Activated CD8-positive, alpha-beta memory T cell treated with anti-CD3 and anti-CD28 coated beads, Interleukin-2, amount 50 U/mL, for 48 hours (primary cell): ENCODE measurements at places on chromosomes 3 and 15.

- no peak for DNase-seq
Measured at GRCh38 chr3:43515970-43516635, 105.7 kb downstream of the ANO10 start.

GRCh38 chr15:48331796-48332641 lies 790 bp downstream of the DUT start:
- DNase-seq = peak; percentile 87

DNA sequence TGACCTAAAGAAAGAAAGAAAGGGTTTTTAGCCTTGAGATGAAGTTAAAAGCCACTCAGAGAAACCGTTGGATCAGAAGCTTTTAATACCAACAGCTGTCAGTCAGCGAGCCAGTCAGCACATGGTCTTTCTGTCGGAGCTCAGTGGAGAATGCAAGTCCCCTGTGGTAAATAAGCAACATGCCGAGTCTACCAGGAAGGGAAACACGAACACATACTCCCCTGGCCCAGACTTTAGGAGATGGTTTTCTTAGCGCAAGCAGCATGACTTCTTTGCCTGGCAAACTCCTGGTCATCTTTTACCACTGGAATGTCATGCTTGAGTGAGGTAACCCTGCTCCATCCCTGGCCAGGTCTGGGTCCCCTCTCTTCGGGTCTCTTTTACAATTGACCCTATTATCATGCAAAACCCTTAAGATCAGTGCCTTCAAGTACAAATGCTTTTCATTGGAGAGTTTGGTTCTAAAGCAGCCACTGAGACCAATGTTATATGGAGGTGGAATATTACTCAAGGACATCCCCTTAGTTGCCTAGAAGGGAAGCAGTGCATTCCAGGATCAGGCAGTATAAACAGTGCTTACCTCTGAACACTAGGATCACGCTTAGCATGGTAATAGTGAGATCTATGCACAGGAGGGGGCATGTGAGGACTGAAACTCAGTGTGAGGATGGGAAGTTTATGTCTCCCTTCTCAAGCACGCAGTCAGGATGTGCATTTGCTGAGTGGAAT lies 28.2 kb downstream of the SLCO3A1 start:
- DNase-seq = no peak

DNA sequence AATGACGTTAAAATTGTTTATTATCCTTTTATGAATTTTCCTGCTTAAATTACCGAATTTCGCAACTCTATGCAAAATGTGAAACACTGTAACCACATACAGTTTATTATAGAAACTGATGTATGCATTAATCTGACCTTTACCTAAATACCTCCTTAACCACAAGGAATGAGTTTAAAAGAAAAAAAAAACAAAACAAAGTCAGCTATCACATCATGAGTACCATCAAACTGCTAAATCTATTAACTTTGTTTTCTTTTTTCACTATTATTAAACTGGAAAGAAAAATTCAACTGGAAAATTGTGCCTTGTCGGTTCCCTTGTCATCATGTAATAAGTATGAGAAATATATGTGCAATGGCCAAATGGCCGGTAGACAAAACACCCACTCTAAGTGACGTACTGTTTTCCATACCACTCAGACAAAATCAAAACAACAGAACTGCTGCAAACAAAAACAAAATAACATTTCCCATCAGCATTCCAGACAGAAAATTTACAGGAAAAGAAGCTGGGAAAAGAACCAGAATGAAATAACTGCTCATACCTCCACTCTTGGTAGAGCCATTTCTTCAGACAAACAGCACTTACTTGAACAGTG lies 415.3 kb downstream of the FOXP1 start:
- no peak for DNase-seq

DNA sequence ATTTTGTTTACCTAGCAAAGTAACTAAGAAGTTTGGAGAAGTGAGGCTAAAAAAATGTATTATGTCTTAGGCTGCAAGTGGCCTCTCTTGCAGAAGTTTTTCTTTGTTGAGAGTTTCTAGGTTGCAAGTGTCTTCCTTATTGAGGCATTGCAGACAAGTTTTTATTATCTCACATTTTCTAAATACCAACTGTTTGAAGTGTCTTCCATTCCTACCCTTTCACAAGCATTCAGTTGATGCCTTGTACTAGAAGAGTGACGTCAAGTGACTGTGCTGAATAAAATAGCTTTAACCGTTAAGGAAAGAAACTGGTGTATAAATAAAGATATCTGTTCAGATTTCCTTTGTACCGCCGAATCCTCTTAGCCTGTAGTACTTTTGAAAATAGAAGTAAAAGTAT lies 123.3 kb downstream of the ALCAM start:
- DNase-seq = no peak

- no peak for DNase-seq
Measured at GRCh38 chr3:10964537-10965167, 27.9 kb upstream of the SLC6A1 start.

GRCh38 chr3:13575459-13576061 lies 26.6 kb downstream of the FBLN2 start:
- no peak for DNase-seq

GRCh38 chr15:95041297-95041696 lies 809.9 kb downstream of the MCTP2 start:
- DNase-seq = no peak

GRCh38 chr3:3125977-3126376 lies 763 bp upstream of the TRNT1 start:
- no peak for DNase-seq

GRCh38 chr3:21989341-21990042 lies 238.5 kb upstream of the ZNF385D start:
- DNase-seq = no peak

GRCh38 chr3:151877269-151877668 lies 3.8 kb downstream of the SUCNR1 start:
- DNase-seq = no peak

- DNase-seq = peak; percentile 73
Measured at GRCh38 chr3:184371570-184372018, 6.4 kb downstream of the THPO start.

- DNase-seq = peak; percentile 64
Measured at GRCh38 chr15:73924171-73924921, 1.9 kb upstream of the LOXL1 start.

GRCh38 chr15:89155122-89155521 lies 66.3 kb downstream of the RLBP1 start:
- DNase-seq = no peak

DNA sequence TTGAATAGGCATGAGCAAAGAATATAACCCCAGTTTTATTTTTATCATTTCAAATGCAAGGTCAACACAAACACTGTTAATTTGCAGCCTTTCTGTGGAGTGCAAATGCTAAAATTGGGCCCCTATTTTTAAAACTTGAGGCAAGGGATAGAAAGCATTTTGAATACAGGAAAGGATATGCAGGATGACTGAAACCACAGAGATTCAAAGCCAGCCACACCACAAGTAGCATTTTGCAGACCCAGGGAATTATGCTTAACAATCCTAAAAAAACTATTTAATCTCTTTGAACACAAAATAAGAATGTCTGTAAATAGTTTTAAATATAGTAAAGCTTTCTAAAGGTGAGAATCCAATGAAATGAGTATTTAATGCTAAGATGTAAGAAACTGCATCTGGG lies 62.9 kb upstream of the TRPC1 start:
- no peak for DNase-seq

DNA sequence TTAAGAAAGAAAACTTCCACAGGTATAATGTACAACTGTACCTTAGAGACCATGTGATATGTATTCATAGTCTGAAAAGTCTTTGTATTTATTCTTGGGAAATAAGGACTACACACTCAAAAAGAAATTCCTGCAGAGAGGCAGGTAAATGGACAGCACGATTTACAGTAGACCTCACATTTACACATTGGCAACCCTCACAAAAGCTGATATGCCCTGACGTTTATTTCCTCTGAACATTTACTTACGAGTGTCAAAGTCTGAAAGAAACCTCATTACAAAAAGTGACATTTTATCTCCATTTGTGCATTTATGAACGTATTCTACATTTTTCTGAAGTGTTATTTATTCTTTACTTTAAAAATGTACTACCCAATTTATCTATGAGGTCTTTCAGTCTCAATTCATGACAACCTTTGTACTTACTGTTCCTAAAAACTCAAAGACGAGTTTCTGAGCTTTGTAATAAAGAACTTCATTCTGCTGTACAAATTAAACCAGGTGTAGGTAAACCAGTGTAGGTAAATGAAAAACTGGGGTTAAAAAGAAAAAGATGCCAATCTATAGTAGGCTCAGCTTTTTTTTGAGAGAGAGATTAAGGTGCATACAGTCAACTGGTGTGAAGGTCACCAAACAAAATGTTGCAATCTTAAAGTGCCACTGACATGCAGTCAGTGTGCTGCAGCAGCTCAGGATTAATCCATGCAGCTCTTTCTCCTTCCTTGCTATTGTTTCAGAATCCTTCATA lies 44.3 kb downstream of the THRB start:
- DNase-seq = no peak

GRCh38 chr3:97291901-97292300 lies 472.7 kb upstream of the ARL6 start:
- no peak for DNase-seq

GRCh38 chr3:46214751-46215352 lies 6.7 kb upstream of the CCR1 start:
- DNase-seq = no peak

DNA sequence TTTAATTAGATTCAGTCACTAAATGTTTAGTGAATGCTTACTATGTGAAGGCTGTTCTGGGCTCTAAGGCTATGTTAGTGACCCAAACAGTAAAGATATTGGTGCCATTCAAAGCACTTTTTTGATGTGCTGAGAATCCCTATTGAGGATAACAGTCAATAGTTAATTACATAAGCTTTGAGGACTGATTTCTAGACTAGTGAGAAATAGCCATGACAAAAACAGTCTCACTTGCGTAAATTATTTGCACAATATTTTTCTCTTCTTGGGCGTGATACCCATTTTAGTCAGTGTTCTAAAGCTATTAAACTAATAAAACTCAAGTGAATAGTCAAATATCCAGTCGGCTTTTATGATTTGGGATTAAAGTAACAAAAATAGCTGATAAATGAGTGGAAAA lies 74.6 kb downstream of the UBE2E2 start:
- DNase-seq = no peak

DNA sequence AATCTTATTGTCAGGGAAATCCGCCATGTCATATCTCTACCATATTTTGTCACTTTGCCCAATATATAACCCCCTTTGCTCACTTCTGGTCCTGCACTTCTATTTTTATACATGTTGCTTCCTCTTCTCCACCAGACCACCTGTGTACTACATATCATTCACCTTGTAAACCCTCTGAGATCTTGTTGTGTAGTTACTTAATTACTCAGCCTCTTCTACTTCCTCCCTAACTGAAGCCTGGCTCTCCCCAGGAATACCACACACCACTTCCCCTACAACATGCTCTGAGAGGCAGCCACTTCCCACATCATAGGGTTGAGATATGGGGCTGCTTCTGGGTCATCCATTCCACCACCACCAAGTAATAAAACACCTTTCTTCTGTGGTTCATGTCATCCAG lies 10.0 kb downstream of the HEXA start:
- no peak for DNase-seq

GRCh38 chr3:50632450-50632849 lies 15.5 kb downstream of the MAPKAPK3 start:
- DNase-seq = no peak

- no peak for DNase-seq
Measured at GRCh38 chr3:149620291-149621020, 37.4 kb downstream of the WWTR1 start.

- no peak for DNase-seq
Measured at GRCh38 chr15:73926219-73927002, at the start of gene LOXL1. Gene LOXL1, plus strand, starts transcription at chr15:73926462. Its CDS starts 322 bp downstream, at chr15:73926784.

DNA sequence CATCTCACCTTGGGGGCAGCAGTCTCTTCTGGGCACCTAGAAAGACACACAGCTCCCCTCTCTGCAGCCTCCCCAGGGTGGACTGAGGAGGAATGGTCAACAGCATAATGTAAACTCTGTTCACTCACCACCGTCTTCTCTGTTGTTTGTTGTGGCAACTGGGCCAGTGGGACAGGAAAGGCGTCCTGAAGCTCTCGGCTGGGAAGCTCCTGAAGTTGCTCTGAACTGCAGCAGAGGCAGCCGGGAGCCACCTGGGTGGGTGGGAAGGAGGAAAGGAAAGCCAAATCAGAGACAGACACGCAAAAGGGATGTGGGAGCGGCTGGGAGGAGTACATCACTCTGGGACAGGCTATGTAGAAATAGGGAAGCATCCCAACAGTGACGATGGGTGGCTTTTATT lies 52.7 kb downstream of the MYLK start:
- no peak for DNase-seq

DNA sequence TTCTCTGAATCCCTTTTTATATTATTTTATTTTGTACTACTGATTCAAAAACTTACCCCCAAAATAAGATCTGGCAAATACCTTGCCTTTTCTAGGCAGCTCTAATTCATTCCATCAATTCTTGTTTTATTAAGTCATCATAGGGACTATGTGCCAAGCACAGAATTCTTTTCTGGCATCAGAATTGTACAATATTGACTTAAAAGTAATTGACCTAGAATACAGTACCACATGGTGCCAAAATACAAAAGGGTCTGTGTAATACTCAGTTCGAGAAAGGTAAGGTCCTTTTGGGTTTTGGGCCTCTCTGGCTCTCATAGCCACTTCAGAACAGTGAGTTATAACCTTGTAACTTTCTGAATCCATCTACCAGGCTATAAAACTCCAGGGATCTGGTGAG lies 46.2 kb downstream of the KBTBD8 start:
- DNase-seq = no peak
